ENCODE measurements at places on chromosomes 11 and 22. TPM values are rescaled to one million over a fixed set of nuclear protein-coding genes. Genes with fewer than 3 reads are reported as not detected.

Gene FIBIN
- 7.8 TPM for total RNA-seq

Gene DRD2
- not detected for total RNA-seq

Gene MADD
- total RNA-seq = 58.0 TPM

Gene FGF19
- not detected for total RNA-seq

Gene TTC38
- 5.6 TPM for total RNA-seq

Gene DYNC2H1
- 94.1 TPM for total RNA-seq
